ENCODE measurements at places on chromosomes 11 and 22.

DNA sequence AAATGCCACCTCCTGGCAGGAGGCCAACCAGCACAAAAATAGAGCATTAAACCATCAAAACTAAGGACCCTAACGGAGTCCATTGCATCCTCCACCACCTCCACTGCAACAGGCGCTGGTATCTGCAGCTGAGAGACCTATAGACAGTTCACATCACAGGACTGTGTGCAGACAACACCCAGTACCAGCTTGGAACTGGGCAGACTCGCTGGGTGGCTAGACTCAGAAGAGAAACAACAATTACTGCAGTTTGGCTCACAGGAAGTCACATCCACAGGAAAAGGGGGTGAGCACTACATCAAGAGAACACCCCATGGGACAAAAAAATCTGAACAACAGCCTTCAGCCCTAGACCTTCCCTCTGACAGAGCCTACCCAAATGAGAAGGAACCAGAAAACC lies 11.6 kb upstream of the TMEM45B start:
- DNase-seq, result no peak

DNA sequence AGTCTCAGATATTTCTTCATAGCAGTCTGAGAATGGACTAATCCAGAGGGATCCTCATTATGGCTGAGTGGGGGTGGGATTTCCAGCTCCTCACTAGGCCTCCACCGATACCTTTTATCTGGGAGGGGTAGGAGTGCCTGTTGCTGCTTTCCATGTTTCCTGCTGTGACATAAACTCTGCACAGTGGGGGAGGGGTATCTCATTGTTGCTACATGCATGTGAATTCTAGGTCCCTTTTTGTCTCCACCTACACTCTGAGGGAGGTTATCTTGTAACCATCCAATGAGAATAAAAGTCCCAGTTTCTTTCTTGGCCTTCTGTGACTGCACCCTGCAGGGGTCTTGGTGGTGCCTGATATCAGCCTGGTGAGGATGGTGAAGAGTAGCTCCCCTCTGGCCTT lies 60.5 kb downstream of the ADAMTS15 start:
- DNase-seq, result no peak

DNA sequence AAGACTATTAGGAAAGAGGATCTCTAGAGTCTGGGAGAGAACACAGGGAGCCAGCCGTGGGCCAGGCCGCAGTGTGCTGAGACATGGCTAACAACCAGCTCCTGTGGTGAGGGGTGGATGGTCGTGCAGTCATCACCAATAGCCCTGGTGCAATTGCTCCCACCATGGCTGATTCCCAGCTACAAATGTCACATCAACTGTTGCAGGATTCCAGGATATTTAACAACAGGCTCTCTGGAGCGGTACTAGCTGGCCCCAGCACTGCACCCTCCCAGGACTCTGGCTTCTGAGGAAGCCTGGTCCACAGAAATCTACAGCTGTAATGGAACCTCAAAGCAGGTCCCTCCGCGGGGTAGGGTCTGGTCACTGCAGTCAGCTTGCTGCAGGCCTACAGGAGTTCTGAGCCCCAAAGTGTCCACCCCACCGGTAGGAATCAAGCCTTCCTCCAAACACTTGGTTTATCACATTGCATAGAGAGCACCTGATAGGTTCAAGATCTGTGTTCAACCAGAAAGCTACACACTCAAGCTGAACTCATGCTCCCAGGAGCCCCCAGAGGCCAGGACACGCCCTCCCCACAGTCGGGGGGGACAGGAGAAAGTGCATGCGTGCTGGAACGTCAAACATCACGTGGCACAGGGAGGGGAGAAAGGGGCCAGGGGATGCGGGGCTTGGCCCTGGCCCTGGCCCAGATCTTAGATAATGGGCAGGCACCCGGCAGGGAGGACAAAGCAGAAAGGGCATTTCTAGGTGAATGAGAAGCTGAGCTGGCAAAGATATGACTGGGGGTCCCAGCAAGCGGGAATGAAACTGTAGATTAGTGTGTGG lies 609.0 kb downstream of the TBC1D22A start:
- DNase-seq, result no peak

DNA sequence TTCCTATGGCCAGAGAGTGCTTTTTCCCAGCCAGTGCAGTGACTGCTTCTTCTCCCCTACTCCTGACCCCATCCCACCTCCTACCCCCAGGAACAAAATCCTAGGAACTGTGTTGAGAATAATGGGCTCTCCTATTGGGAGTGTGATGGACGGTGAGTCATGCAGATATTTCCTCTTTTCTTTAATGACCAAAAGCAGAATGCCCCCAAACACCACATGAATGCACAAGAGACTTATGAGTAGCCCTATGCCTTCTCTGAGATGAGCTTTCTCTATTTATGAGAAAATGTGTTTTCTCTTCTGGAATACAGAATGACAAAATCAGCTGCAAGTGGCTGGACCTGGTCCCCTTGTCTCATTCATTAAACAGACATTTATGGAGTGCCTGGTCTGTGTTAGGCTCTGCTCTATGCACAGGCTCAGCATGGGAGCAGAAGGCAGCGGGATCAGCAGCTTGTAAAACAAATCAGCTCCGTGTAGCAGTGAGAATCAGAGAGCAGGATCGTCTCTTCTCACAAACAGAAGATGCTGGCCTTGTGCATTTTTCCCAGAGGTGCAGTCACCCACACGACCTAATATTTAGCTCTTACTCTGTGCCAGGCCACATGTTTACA lies 47.5 kb upstream of the GALNT18 start:
- peak; percentile 15 for DNase-seq

All from NCI-H1417 (cell line).